ENCODE measurements at places on chromosomes 13 and 19. TPM values are rescaled to one million over a fixed set of nuclear protein-coding genes. Genes with fewer than 3 reads are reported as not detected.
A peak's percentile ranks its signal among the peaks of the same experiment; 100 is the strongest.

The B3GNT8 gene
- 0.68 TPM for total RNA-seq

- H3K4me1 ChIP-seq = no peaks in the 10 kb centered on the region
- H3K27me3 ChIP-seq = peaks cover 4% of the 10 kb centered on the region
- no peak for DNase-seq
These were observed 51.1 kb downstream of the KCNC3 start for GRCh38 chr19:50277966-50278580.

GRCh38 chr19:44985445-44985844 is 15.8 kb upstream of the RELB start:
- no peak overlapping the region for H3K27ac ChIP-seq
- no peak overlapping the region for H3K4me3 ChIP-seq
- DNase-seq = no peak
- H3K27me3 ChIP-seq = no peaks in the 10 kb centered on the region
- H3K36me3 ChIP-seq = peaks cover 12% of the 10 kb centered on the region
- no peaks in the 10 kb centered on the region for H3K4me1 ChIP-seq

DNA sequence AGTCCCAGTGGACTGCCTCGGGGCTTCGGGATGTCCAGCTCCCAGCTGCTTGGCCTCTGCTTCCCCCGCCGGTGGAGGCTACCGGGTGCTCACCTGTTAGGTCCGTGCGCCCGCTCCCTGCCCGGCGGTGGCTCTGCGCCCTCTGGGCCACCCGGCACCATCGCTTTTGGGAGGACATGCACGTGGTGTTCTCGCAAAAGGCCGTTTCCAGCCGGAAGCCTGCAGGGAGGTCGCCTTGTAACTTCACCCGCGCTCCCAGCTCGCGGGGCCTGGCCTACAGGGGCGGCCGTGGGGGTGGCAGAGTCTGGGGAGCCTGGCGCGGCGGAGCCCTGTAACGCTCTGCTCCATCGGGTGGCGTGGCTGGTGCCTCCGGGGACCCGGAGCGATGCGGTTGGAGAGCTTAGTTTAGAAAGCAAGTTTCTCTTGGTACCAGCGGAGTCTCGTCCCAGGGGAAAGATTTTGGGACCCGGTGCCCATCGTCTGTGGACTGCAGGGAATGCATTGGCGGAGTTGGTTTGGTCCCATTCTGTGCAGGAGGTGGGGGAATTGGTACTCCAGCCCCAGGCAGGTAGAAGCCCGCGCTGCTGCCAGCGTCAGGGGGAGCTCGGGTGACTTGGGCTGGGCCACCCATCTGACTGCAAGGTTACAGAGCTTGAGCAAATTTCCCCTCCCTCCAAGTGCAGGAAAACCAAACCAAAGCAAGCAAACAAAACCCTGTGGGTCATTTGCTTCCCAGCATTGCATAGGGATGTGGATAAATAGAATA is 673 bp downstream of the SPATA13 start:
- peaks cover 3% of the 10 kb centered on the region for H3K36me3 ChIP-seq
- H3K4me3 ChIP-seq = peak overlapping the region; percentile 83
- peaks cover 13% of the 10 kb centered on the region for H3K4me1 ChIP-seq
- no peak overlapping the region for H3K27ac ChIP-seq
- peaks cover 11% of the 10 kb centered on the region for H3K27me3 ChIP-seq

GRCh38 chr13:67351909-67352308 is 121.8 kb upstream of the PCDH9 start:
- DNase-seq = no peak
- H3K27me3 ChIP-seq = no peaks in the 10 kb centered on the region

DNA sequence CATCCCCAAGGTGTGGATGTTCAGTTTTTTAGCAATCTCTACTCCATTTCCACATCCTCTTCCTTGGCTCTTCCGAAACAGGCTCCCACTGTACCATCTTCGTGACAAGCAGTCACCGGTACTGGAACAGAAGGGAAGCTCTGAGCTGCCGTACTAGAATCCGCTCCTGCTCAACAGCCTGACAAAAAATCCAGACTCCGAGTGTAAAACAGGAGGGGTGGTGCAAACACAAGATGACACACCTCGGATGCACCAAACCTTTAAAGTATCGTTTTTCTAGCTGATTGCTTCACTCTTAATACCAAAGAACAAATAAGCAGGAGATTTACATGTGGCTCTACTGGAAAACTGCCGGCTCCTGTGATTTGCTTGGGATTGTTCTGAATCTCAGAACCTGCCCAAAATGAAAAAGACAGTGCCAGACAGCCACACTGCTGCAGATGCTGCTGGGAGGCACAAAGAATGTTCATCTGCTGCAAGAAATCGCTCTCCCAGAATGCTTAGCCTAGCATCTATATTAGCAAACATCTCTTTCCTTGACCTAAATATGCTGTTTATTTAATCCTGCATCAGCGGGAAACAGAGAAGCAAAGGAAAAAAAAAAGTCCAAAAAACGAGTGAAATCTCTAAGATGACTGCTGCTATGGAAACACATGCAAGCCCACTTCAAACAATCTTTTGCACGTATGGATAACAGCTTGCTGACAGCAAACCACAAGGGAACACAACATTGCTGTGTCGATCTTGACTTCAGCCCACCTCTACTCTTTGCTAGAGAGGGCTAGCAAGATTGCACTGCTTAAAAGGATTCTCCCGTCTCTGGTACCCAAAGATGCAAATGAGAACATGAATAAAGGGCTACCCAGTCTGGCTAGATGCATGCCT is 38.0 kb upstream of the DOCK9 start:
- H3K27ac ChIP-seq = no peak overlapping the region
- H3K27me3 ChIP-seq = no peaks in the 10 kb centered on the region
- no peak for DNase-seq
- peaks cover 53% of the 10 kb centered on the region for H3K4me1 ChIP-seq
- no peaks in the 10 kb centered on the region for H3K36me3 ChIP-seq
- H3K4me3 ChIP-seq = no peak overlapping the region

The ZNF440 gene
- 5.7 TPM for total RNA-seq

GRCh38 chr19:17739121-17739875 is 12.0 kb upstream of the FCHO1 start:
- no peak for DNase-seq
- peak overlapping the region; percentile 49 for H3K27ac ChIP-seq
- no peak overlapping the region for H3K4me3 ChIP-seq
- peaks cover 12% of the 10 kb centered on the region for H3K4me1 ChIP-seq
- no peaks in the 10 kb centered on the region for H3K27me3 ChIP-seq

DNA sequence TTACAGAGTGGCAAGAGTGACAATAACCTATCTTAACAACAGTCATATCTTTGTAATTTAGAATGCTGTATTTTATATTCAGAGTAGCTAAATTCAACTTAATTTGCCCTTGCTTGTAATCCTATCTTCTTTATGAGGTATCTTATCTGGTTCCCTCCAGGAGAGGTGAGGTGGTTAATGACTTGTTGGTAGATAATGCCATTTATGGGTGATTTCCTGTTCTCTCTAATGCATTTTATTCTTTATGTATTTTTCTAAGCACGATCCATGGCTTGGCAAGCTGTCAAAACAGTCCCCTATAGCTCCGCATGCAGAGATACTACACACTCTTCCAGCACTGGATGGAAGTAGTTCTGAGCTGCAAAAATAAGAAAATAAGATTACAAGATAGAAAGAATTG is 267.9 kb downstream of the LMO7 start:
- H3K4me3 ChIP-seq = no peak overlapping the region
- H3K27me3 ChIP-seq = peaks cover 12% of the 10 kb centered on the region
- H3K27ac ChIP-seq = no peak overlapping the region
- no peaks in the 10 kb centered on the region for H3K4me1 ChIP-seq
- DNase-seq = no peak

GRCh38 chr13:40438999-40439797 is 227.2 kb downstream of the FOXO1 start:
- peaks cover 34% of the 10 kb centered on the region for H3K4me1 ChIP-seq
- H3K27me3 ChIP-seq = no peaks in the 10 kb centered on the region
- DNase-seq = peak; percentile 42
- peak overlapping the region; percentile 59 for H3K4me3 ChIP-seq

DNA sequence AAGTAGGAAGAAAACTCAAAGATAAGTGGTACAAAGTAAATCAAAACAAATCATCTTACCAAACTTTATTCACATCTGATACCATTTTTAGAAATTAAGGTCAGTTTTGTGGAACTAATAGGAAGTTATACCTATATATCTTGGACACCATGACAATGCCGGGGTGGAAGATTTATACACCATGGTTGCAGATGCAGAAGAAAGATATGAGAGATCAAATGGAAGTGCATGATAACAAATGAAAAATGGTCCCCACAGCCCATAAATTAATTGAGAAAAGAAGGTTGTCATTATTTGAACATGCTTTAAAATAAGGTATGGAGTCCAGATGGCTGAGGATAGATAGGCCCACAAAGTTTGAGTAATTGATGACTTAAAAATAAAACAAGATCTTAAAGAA is 276.8 kb downstream of the TSHZ3 start:
- no peak overlapping the region for H3K4me3 ChIP-seq
- no peak for DNase-seq
- no peaks in the 10 kb centered on the region for H3K36me3 ChIP-seq
- H3K27me3 ChIP-seq = peaks cover 35% of the 10 kb centered on the region
- H3K4me1 ChIP-seq = no peaks in the 10 kb centered on the region

- no peak for DNase-seq
- no peaks in the 10 kb centered on the region for H3K36me3 ChIP-seq
- H3K4me1 ChIP-seq = peaks cover 33% of the 10 kb centered on the region
- no peak overlapping the region for H3K4me3 ChIP-seq
- no peaks in the 10 kb centered on the region for H3K27me3 ChIP-seq
These were observed 12.4 kb downstream of the CDK8 start for GRCh38 chr13:26266311-26266710.

DNA sequence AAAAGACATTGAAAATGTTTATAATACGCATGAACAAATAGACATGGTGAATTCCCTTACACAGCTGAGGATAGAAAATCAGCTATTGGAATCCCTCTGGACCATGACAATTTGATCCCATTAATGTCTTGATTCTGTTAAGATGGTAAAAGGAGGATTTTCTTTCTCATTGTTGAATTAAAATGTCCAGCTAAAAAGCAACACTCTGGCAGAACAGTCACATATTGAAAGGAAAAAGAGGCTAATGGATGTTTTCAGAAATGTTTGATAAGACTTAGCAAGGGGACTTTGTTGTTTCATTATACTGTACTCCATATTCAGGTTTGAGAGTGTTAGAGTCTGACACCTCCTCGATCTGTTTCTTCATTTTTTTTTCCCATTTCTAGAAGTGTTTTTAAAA is 296.0 kb downstream of the OLFM4 start:
- H3K27me3 ChIP-seq = no peaks in the 10 kb centered on the region
- no peak for DNase-seq
- no peak overlapping the region for H3K27ac ChIP-seq
- no peaks in the 10 kb centered on the region for H3K4me1 ChIP-seq

DNA sequence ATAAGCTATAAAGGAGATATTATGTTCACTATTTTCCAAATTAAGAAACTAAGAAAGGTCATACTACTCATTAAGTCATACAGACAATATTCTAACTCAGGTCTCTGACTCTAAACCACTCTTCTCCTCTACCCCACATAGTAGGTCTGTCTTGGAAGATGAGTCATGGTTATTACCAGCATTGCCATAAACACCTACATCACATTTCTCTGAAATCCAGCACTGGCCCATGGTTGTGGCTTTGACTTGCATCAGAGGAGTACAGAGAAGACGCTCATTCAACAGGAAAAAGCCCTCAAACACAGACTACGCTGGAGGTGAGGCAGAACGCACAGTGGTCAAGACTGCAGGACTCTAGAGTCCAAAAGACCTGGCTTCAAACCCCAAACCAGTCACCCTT is 476.8 kb downstream of the COG6 start:
- DNase-seq = peak; percentile 80
- H3K27ac ChIP-seq = peak overlapping the region; percentile 77
- H3K36me3 ChIP-seq = peaks cover 5% of the 10 kb centered on the region
- H3K4me3 ChIP-seq = no peak overlapping the region

The GNA15 gene
- total RNA-seq = 78.4 TPM

- H3K36me3 ChIP-seq = peaks cover 5% of the 10 kb centered on the region
- no peak overlapping the region for H3K27ac ChIP-seq
- H3K4me3 ChIP-seq = no peak overlapping the region
- H3K27me3 ChIP-seq = peaks cover 11% of the 10 kb centered on the region
- H3K4me1 ChIP-seq = peaks cover 13% of the 10 kb centered on the region
These were observed 2.1 kb downstream of the SPATA13 start for GRCh38 chr13:24162604-24163003.

DNA sequence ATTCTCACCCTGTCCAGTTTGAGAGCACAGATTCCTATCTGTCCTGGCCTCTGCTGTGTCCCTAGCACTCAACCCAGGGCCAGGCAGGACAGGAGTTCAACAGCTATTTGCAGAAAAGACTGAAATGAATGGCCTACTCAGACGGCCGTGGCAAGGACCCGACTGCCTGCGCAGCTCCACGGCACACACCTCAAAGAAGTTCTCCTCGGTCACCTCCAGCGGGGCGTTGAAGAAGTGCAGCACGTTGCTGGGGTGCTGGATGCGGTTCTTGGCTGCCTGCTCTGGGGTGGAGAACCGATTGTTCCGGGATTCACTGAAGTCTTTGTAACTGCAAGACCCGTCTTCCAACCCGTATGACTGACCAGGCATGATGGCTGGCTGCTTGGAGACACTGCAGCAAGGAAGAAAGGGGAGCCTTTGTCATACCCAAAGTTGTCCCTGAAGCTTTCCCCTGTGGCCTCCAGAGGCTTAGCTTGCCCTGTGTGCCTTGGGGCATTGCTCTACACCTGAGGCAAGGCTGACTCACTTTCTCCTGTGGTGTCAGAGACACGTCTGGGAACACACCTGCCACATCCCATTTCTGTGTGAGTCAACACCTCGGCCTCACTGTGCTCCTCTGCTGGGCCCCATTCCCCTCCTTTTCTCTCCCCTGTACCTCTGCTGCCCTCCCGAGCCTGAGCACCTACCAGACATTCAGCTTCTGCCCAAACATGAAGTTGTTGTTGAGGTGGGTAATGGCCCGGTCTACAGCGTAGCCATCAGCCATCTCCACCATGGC is 6.8 kb upstream of the ECH1 start:
- DNase-seq = peak; percentile 87
- no peaks in the 10 kb centered on the region for H3K27me3 ChIP-seq
- peaks cover 59% of the 10 kb centered on the region for H3K4me1 ChIP-seq

The PDX1 gene
- not detected for total RNA-seq

GRCh38 chr13:26485786-26486185 is 71.7 kb upstream of the WASF3 start:
- peaks cover 13% of the 10 kb centered on the region for H3K4me1 ChIP-seq
- H3K4me3 ChIP-seq = no peak overlapping the region
- H3K36me3 ChIP-seq = no peaks in the 10 kb centered on the region
- peaks cover 4% of the 10 kb centered on the region for H3K27me3 ChIP-seq
- H3K27ac ChIP-seq = no peak overlapping the region

The RASA3 gene
- total RNA-seq = 45.9 TPM

The RFPL4A gene
- not detected for total RNA-seq

DNA sequence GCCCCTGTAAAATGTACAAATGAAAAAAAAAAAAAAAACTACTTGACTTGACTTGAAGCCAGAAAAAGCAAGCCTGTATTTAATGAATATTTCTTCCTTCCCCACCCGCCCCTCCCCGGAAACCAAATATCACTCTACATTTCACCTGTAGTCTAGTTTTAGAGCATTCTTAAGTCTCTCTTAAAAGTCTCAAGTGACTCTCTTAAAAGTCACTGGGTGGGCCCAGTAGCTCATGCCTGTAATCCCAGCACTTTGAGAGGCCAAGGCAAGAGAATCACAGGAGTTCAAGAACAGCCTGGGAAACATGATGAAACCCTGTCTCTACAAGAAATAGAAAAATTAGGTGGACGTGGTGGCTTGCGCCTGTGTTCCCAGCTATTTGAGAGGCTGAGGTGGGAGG is 72.0 kb downstream of the TSC22D1 start:
- H3K4me1 ChIP-seq = no peaks in the 10 kb centered on the region
- peaks cover 2% of the 10 kb centered on the region for H3K36me3 ChIP-seq
- H3K27me3 ChIP-seq = no peaks in the 10 kb centered on the region
- no peak overlapping the region for H3K27ac ChIP-seq
- no peak overlapping the region for H3K4me3 ChIP-seq

The ZSCAN1 gene
- not detected for total RNA-seq

GRCh38 chr19:40529093-40529954 is 47.3 kb upstream of the SHKBP1 start:
- peaks cover 11% of the 10 kb centered on the region for H3K4me1 ChIP-seq
- peaks cover 18% of the 10 kb centered on the region for H3K27me3 ChIP-seq
- peak; percentile 94 for DNase-seq
- peak overlapping the region; percentile 51 for H3K4me3 ChIP-seq
- peak overlapping the region; percentile 4 for H3K27ac ChIP-seq
